ENCODE measurements at places on chromosomes 5 and 9.

DNA sequence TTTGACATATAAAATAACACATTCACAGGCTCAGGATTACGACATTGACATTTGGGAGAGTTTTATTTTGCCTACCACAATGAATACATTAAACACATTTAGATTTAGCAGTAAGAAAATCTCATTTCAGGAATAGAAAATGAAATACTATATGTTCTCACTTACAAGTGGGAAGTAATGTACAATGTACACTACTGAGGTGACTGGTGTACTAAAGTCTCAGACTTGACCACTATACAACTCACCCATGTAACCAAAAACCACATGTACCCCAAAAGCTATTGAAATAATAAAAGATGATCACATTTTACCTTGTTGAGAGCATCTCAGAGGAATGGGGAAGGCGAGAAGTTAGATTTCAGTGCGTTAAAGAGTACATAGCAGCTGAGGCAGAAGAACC is 1202.4 kb upstream of the SEMA6A start:
- DNase-seq = no peak

DNA sequence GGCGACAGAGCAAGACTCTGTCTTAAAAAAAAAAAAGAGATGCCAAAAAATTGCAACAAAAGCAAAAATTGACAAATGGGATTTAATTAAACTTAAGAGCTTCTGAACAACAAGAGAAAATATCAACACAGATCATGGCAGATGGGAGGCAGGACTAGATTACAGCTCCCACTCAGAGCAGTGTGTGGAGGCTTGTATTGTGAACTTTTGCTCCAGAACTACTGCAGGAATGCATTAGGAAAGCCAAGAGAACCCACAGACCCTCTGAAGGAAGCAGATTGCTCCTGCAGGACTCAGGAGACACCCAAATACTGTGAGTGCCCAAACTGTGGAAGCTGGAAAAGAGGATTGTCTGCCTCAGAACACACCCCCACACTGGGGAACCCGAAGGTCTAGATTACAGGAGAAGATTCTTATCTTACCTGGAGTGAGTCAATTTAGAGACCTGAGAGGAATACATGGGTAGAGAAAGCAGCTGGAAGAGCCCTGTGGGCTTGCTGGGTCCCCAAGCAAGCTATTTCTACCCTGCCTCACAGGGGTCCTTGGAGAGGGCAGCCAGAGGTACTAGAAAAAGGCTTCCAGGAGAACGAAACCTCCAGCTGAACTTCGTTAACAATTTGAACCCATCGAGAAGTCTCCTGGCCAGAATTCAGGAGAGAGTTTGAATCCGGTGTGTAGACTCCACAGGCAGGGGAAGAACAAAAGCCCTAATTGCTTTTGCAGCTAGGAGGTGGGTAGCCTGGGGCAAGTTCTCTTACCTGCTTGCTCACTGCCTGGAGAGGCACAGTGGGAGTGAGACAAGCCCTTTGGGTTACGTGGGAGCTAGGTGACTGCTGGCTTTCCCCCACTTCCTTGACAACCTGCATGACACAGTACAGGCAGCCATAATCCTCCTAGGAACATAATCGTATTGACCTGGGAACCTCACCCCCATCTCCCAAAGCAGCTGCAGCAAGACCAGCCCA is 593.4 kb upstream of the RGMB start:
- no peak for DNase-seq

DNA sequence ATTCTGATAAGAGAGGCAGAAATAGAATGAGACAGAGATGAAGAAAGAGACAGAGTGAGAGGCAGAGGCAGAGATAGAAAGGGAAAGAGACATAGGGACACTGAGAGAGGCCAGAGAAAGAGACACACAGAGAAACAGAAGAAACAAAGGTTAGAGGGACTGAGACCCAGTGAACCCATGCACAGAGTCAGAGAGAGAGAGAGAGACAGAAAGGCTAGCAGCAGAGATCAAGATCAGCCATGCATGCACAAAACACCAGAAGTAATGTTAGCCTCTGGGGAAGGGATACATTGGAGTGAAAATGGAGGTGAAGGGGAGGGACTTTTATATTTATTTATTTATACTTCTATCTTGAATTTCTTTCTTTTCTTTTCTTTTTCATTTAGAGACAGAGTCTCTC is 14.1 kb upstream of the SPARC start:
- no peak for DNase-seq

DNA sequence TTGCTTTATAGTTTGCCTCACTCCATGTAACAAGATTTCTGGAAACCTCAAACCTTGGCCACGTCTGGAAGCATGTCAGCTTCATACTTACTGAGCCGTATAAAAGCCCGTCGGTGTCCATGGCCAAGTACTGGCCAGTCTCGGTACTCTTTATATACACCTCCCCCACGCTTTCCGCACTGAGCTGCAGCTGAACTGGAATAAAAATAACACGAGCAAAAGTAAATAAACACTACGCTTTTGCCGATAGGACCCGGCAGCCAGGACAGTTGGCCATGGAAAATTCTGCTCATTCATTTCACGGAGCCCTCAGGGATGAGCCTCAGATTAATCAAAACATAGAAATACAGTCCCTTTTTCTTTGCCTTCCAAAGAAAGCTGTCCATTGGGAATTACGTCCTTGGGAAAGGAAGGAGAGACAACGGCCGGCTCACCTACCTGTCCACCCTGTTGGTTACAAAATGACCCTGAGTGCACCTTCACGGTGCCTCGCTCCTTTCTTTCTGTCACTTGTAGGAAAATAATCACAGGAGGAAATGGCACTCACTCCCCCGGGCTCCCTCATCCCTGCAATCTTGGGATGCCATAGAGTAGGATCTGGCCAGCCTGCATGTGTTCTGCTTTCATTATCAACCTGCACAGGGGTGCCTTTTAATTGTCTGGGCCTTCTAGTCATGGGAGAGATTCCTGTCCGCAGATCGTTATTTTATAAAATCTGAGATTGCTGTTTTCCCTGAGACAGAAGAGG is 85.1 kb downstream of the FGF1 start:
- DNase-seq = peak; percentile 80

GRCh38 chr9:89025553-89025952 is 34.3 kb downstream of the S1PR3 start:
- no peak for DNase-seq

- peak; percentile 47 for DNase-seq
These were observed 77.7 kb upstream of the ADAMTSL1 start for GRCh38 chr9:18396102-18396728.

DNA sequence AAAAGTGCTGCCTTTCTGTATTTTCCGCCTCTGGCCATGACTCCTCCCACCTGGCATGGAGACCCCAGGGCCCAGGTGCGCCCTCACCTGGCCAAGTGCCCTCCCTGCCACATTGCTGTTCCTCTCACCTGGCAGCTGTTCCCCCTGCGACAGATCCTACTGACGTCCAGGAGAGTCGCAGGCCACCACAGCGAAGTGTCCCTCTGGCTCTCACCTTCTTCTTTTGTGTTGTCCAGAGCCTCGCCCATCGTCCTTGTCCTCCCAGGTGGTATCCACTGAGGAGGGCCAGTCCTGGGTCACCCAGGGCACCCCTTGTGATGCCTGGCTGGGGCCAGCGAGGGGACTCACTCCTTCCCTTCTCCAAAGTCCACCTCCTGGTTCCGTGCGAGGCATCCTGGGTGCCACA is 2.6 kb downstream of the NKD2 start:
- DNase-seq = no peak

- DNase-seq = no peak
These were observed 675.5 kb downstream of the HTR1A start for GRCh38 chr5:63286724-63287123.

- no peak for DNase-seq
These were observed 3.6 kb upstream of the LCP2 start for GRCh38 chr5:170301149-170301548.

- no peak for DNase-seq
These were observed 2.3 kb downstream of the POMT1 start for GRCh38 chr9:131505012-131505411.

- no peak for DNase-seq
These were observed 9.5 kb downstream of the SH3PXD2B start for GRCh38 chr5:172444626-172445365.

GRCh38 chr9:70405808-70406433 is 8.5 kb downstream of the KLF9 start:
- DNase-seq = peak; percentile 54

GRCh38 chr9:126546036-126546435 is 67.7 kb upstream of the LMX1B start:
- no peak for DNase-seq

- peak; percentile 96 for DNase-seq
These were observed 14.3 kb downstream of the CEL start for GRCh38 chr9:133075925-133076630.

DNA sequence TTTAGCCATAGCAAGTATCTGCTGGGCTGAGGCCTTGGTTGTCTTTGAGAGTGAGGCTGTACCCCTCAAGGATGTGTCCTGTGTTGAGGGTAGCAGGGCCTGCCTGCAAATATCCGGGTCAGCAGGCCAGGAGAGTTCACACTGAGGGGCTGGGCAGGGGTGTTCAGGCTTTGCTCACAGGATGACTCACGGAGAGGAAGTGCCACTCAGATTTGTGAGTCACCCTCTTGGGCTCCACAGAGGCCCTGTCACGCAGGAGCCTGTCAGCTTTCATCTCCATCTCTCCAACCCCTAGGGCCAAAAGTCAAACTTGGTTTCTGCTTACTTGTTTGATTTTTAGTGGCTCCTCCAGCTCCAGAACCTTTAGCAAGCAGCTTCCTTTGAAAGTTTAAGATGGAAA is 211.5 kb downstream of the SEC61B start:
- peak; percentile 94 for DNase-seq

DNA sequence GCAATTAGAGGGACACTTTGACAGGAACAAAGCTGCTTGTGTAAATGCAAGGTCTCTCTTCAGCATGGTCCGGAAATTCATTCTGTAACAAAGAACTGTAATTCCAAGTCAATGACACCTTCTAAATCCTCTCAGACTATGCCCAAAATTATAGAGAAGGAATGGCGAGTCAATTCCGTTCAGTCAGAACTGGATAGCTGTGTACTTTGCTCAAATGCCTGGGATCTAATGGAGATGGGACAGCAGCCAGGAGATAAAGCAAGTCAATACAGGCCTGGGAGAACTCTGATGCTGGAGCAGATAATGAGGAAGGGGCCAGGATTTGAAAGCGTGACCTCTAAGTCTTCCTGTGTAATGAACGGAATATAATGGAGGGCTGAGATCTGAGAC is 96.4 kb upstream of the SPRY4 start:
- DNase-seq = no peak

DNA sequence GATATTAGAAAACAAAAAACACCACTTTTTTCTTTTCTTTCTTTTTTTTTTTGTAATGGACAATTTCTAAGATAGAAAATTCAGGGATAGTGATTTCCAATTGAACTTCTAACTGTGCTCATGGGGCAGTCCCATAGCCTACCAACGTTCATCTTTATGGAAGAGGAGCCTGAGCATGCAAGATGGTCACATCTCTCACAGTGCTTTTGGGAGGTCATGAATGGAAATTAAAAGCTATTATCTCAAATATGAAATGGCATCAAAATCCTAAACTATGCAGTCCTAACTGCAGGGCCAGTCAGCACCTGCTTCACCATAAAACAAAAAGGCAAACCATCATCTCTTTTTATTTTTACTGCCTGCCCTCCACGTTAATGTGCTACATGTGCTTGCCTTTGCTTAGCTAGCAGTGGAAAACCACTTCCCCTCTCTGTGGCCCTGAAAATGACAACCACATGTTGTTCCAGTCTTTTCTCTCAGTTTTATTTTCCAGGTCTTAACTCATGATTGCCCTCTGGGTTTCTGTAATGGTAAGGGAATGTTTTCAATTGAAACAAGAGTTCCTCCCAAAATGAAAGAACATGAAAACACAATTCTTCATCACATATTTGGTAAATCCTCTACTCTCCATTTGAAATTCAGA is 16.7 kb downstream of the IFNB1 start:
- DNase-seq = peak; percentile 61

DNA sequence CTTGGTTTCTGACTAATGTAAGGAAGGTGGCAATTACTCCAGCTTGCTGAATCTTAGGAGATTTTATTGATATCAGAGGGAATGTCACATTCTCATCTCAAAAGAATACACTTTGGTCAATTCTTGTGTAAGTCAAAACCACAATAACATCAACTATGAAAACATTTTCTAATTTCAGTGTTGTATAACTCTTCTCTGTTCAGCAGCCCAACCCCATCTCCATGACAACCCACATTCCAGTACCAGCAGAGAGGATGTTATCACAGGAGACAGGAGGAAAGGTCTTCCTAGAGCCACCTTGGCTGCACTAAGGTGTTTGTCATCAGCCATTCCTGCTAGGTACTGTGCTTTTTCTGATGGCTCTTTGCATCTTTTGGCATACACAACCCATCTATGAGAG is 529.1 kb upstream of the BRINP1 start:
- DNase-seq = no peak

- no peak for DNase-seq
These were observed 363.5 kb downstream of the SLCO4C1 start for GRCh38 chr5:101932599-101932998.

DNA sequence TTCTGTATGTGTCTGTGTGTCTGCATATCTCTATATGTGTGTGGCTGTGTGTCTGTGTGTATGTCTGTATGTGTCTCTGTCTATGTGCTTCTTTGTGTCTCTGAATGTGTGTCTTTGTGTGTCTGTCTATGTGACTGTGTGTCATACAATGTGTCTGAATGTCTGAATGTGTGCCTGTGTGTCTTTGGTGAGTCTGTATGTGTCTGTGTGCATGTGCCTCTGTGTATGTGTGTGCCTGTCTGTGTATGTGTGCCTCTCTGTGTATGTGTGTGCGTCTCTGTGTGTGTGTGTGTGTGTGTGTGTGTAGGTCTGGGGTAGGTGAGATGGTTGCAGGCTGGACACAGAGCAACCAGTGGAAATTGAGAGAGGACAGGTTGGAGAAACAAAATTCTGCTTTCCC is 435.3 kb downstream of the ARHGEF28 start:
- no peak for DNase-seq

GRCh38 chr5:31361234-31361633 is 167.7 kb downstream of the CDH6 start:
- peak; percentile 78 for DNase-seq

DNA sequence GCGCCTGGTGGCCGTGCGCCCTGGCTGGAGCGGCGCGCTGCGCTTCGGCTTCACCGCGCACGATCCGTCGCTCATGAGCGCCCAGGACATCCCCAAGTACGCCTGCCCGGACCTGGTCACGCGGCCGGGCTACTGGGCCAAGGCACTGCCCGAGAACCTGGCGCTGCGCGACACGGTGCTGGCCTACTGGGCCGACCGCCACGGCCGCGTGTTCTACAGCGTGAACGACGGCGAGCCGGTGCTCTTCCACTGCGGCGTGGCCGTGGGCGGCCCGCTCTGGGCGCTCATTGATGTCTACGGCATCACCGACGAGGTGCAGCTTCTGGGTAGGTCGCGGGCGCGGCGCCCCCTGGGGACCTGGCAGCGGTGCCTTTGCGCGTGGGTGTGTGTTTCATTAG is 28.9 kb downstream of the NEURL1B start:
- DNase-seq = no peak
